Posterior cingulate gyrus (tissue), 11 donors: ENCODE measurements at places on chromosomes 5 and 9.

GRCh38 chr5:59390074-59390659, 503.4 kb downstream of the PDE4D start:
- no peak for DNase-seq

GRCh38 chr5:142507531-142508372, 178.1 kb downstream of the FGF1 start:
- DNase-seq: no peak

DNA sequence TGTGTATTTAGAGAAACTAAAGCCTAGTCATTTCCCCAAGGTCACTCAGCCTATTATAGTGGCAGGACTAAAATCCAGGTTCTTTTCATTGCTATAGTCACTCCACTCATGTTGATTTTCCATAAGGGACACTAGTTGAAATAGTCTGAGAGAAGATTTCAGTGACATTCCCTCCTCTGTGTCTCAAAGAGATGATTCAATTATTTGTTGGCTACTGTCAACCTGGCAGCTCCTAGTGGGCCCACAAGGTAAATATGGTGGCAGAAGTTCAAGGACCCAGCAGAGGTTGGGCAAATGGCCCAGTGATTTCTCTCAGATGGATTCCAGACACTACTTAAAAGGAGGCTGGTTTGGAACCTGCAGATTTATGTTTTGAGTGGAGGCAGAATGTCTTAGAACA, 48.1 kb downstream of the G3BP1 start:
- no peak for DNase-seq

DNA sequence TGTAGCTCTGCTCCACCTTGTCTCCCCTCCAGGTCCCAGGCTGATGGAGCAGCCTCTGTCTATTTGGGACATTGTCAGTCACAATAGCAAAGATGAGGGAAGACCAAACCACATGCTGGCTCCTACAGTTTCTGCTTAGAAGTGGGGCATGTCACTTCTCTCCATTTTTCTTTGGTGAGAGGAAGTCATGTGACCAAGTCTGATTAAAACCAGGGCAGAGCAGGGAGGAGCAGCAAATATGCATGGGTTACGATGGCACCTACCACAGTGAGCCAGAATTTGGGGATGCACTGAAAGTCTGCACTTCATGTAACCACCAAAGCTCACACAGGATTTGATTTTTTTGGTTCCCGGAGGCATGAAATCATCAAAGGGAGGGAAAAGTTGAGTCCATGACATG, 234.6 kb downstream of the CDK5RAP2 start:
- no peak for DNase-seq

GRCh38 chr9:136960212-136960937, 8.3 kb downstream of the LCN12 start:
- no peak for DNase-seq

DNA sequence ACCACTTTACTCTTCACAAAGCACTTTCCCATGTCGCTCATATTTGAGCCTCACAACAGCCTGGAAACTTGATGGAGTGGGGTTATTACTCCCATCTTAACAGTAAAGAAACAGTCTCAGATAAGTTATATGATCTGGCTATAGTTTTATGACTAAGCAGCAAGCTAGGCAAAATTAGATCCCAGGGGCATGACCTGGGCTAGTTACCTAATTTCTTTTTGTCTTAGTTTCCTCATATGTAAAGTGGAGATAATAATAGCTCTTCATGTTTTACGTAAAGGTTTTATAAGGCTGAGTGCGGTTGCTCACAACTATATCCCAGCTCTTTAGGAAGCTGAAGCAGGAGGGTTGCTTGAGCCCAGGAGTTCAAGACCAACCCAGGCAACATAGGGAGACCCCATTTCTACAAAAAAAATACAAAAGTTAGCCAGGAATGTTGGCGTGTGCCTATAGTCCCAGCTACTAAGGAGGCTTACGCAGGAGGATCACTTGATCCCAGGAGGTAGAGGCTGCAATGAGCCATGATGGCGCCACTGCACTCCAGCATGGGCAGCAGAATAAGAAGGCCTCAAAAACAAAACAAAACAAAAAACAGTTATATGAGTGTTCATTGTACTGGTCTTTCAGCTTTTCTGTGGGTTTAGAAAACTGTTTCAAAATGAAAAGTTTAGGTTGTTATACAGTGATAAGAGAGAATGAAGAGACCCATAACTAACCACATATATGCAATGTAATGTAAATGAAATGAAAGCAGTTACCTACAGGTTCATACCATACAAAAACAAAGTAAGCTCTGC, 6.5 kb upstream of the PLIN2 start:
- no peak for DNase-seq

GRCh38 chr5:36606428-36607113, at the start of gene SLC1A3:
Gene SLC1A3 (plus strand): TSS chr5:36606606. CDS start chr5:36608424, 1,818 bp downstream.
- DNase-seq: peak; percentile 65

DNA sequence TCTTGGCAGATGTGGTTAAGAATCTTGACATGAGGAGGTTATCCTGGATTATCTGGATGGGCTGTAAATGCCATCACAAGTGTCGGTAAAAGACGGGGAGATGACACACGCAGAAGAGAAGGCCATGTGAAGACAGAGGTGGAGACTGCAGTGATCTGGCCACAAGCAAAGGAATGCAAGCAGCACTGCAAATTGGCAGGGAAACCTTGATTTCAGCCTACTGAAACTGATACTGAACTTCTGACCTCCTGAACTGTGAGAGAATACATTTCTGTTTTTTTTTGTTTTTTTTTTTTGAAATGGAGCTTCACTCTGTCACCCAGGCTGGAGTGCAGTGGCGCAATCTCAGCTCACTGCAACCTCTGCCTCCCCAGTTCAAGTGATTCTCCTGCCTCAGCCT, 92.4 kb upstream of the NFIL3 start:
- no peak for DNase-seq

DNA sequence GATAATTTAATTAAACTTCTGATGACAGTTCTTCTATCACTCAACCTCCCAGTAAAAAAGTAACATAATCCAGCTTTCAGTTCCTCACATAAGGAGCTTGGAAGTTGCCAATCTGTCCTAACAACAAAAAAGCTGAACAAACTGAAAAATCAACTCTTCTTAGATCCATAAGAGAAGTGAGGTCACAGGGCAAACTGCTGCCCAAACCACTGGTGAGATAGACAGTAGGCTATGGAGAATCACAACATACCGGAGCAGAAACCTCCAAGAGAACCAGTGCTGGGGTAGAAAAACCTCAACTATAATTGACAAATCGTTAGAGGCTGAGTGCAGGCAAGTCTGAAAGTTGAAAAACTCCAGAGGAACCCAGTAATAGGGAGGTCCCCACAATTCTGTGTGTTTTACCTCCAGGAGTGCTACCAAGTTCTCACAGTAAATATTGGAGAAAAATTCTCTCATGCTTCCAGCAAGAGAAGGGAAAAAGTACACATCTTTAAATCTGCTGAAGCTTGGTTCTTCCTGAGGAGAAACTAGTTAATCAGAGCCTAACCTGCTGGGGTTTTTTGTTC, 300.0 kb downstream of the PDE4D start:
- no peak for DNase-seq

DNA sequence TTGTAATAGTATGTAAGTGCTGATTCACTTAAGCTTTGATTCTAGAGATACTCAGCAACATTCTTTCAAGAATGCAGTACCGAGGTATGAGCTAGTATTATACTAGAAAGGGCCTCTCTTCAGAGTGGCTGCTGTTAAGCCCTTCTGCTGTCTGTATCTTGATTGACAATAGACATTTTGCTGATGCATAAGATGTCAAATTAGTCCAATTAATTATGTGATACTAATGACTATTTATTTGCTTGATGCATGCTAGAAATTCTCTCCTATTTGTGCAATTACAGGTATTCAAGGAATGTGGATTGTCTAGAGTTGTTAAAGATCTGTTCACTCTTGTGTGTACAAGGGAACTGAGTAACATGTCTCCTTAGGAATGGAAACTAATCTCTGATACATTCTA, 92.3 kb upstream of the PTGER4 start:
- DNase-seq: no peak

- no peak for DNase-seq
These were observed 113.7 kb downstream of the TMEM232 start for GRCh38 chr5:110612794-110613247.

GRCh38 chr5:119255571-119256356, 100.1 kb upstream of the TNFAIP8 start:
- DNase-seq: no peak

- DNase-seq: no peak
These were observed 165.0 kb downstream of the SMARCA2 start for GRCh38 chr9:2180154-2180553.

GRCh38 chr5:132557478-132558172, 848 bp downstream of the RAD50 start:
- DNase-seq: peak; percentile 3

- no peak for DNase-seq
These were observed 23.0 kb upstream of the CEP72 start for GRCh38 chr5:589173-589572.

GRCh38 chr5:135993335-135993879, 35.4 kb upstream of the TGFBI start:
- no peak for DNase-seq

DNA sequence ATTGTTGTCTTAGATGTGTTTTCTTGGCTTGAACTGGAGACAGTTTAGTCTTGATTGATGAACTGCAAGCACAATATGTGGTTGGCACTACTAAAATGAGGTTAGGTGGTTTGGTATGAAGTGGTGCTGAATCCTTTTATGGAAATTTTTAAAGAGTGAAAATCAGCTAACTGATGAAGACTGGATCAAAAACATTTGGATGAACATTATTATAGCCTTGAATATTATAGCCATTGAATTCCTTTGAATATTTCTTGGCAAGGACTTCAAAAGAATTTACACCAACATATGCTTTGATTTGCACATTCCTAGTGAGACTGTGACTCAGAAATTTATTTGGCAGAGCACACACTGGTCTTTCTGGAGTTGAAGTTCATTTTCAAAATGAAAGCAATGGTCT, 318.3 kb downstream of the CHSY3 start:
- no peak for DNase-seq

DNA sequence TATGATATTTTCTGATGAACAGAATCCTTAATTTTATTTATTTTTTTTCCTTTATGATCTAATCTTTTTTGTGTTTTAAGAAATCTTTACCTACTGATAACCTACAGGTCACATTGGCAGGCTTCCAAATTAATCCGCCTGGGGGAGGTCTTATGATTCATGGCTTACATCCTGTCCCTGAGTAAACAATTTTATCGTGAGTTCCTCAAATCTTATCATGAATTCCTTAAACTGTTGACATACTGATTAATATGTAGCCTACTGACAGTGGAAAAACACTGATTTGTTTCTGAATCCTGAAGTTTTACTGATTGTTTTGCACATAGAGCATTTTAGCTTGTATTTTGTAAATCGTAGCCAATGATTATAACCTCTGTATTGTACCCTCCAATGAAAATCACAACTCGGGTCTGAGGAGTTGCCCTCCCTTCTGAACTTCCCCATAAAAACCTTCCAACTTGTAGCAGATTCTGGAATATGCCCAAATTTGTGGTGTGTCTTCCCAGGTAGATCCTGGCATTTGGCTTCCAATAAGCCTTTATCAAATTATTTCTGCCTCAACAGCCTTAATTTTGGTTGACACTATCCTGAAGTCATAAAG, 105.6 kb downstream of the VCAN start:
- no peak for DNase-seq

GRCh38 chr5:116495786-116496357, 78.8 kb downstream of the SEMA6A start:
- no peak for DNase-seq

- no peak for DNase-seq
These were observed 562.2 kb upstream of the TRPC7 start for GRCh38 chr5:136927571-136927970.

DNA sequence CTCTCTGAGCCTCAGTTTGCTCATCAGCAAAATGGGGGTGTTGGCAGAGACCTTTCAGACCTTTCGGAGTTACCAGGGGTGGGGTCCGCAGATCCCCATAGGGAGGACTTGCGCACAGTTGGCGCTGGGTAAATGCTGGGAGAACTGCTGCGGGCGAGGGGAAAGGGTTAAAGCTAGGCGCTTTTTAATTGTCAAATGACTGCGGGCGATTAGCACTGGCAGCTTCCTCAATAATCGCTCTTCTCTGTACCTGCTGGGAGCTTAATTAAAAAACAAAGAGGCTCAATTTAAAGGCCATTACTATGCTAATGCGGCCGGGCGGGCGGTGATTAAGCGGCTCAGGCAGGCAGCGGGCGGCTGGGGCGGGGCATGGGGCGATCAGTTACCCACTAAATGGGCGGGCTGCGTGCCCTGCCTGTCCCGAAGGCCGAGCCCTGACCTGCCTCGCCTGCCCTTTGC, 63.0 kb downstream of the LMX1B start:
- no peak for DNase-seq

GRCh38 chr5:114362977-114363761, 1.3 kb downstream of the KCNN2 start:
- peak; percentile 19 for DNase-seq

DNA sequence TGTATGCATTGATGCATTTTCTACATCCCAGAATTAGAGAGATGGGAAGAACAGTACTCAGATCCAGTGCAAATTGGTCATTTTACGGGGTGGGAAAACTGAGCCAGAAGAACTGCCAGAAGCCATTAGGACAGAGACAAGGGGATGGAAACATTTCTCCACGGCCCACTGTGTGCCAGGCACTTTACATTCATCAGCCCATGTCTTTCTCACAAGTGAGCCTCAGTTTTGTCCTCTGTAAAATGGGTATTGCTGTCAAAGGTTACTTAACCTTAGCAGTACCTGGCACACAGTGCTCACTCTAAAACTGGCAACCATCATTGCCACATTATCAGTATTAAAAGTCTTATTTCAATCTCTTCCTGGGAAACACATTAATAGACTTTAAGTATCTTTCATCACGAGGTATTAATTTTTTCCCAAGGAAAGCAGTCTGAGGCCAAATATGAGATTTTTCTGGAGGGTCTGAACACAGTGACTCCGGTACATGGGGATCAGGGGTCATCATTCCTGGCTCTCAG, 5.2 kb downstream of the DUSP1 start:
- DNase-seq: no peak

DNA sequence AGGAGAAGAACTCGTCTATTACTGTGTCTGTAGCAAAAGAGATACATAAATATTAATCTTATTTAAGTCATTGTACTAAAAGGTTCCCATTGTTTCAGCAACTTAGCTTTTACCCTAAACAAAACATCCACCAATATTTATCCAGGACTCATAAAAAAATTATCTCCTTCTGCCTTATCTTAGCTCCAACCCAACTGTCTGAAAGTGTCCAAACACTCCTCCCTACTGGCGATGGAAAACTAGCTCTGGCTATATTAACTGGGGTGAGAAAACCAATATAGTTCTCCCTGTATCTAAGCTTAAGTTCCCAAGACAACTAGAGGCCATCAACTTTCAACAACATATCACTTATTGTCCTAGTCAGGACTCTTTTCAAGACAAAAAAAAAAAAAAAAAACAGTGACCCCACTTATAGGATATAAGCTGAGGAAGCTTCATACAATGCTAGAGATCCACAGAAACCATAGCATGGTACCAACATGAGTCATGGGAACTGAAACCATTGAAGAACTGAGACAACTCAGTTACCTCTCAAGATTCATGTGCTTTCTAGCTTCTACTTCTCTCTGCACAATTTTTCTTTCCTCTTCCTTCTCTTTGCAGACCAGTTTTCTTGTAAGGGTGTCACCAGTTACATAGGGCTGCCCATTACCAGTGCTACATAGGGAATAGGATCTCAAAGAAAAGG, 150.7 kb upstream of the RASA1 start:
- no peak for DNase-seq

- no peak for DNase-seq
These were observed 563 bp upstream of the FGF10 start for GRCh38 chr5:44389823-44390143.
